Activated T-cell treated with anti-CD3 and anti-CD28 coated beads for 1 hour (primary cell): ENCODE measurements at places on chromosomes 5 and 9.

- no peak for DNase-seq
Observed at GRCh38 chr9:27518809-27519208, 5.3 kb upstream of the IFNK start.

- no peak for DNase-seq
Observed at GRCh38 chr5:71925608-71926091, 181.6 kb upstream of the MAP1B start.

GRCh38 chr5:76471406-76471805, 68.3 kb downstream of the IQGAP2 start:
- DNase-seq, result no peak

DNA sequence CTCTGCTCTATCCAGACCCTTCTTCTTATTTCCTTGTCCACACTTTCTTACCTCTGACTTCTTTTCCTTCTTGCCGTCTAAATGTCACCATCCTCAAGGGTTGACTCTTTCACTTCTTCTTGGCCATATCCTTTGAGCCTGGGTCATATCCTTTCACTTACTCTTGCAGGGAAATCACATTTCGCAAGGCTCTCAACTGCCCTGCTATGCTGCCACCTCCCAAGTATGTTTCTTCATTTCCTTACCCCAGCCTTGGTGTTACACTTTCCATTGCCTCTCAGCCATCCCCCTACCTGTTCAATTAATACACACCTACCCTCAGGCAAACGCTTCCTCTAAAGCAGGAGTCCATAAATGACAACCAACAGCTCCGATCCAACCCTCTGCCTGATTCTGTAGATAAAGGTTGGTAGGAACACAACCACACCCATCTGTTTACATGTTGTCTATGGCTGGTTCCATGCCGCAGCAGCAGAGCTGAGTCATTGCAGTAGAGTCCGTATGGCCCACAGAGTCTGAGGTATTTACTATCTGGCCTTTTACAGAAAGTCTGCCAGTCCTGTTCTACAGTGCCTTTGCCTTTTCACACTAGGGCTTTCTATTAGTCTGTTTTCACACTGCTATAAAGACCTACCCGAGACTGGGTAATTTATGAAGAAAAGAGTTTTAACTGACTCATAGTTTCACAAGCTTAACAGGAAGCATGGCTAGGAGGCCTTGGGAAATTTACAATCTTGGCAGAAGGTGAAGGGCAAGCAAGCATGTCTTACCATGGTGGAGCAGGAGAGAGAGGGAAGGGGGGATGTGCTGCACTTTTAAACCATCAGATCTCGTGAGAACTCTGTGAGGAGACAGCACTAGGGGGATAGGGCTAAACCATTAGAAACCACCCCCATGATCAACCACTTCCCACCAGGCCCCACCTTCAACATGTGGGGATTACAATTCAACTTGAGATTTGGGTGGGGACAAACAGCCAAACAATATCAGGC, 97.9 kb downstream of the SV2C start:
- no peak for DNase-seq

DNA sequence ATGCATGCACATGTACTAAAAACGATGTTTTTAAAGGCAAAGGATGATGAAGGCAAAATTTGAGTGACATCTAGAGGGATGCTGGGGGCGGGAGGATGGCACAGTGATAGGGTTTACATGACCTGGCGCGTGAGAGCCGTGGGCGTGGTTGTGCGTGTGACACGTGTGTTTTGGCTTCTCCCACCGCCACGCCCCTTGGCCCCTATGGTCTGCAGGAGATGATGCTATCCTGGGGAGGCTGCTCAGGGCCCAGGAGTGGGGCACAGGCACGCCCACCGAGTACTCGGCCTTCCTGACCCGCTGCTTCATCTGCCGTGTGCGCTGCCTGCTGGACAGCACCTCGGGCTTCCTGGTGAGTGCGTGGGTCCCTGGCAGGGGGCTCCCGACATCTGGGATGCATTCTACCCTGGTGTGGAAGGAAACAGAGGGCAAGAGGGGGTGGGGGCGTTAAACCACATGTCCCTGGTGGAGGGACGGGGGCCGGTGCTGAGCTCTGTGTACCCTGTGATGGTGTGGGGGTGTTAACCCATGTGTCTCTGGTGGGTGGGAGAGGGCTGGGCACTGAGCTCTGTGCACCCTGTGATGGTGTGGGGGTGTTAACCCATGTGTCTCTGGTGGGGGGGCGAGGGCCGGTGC, 19.2 kb upstream of the EXOC3 start:
- no peak for DNase-seq

GRCh38 chr9:31556667-31557463, 827.6 kb upstream of the ACO1 start:
- DNase-seq, result no peak

DNA sequence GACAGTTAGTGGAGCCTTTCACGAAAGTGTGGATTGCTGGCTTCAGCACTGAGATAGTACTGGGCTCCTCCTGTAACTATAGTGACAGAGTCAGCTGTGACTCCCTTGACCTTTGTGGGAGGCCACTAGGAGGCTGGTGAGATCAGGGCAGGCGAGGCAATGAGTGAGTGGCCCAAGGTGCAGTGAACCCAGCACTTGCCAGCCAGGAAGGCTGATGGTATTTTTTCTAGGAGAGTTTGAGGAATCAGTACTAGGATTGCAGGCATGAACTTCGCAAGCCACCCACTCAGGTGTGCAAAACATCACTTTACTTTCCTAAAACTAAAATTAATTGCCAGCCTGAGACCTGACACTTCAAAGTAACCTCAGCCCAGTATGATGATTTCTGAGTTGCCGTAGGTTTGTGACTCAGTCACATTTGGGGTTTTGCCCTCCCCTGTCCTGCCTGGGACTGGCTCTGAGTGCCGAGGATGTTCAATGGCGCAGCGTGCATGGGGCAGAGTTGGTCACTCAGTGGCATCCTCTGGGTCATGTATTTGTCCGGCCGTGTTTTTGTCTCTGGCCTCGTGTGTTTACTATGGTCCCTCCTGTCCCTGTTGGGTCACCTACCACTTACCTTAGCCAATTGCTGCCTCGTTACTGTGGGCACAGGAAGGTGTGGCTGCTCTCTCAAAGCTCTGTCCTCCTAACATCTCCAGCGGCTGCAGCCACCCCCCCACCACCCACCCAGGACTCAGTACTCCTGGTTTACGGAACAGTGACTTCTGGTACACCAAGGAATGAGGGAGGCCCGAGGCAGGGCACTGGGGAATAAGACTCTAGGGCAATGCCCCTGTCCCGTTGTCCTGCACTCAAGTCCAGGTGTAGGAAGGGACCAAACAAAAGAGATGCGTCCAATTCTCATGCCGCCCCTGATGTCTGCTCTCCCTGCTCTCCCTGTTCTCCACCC, 67.2 kb downstream of the IL31RA start:
- no peak for DNase-seq

- DNase-seq, result no peak
Observed at GRCh38 chr5:115709585-115709984, 83.7 kb upstream of the TMED7 start.

DNA sequence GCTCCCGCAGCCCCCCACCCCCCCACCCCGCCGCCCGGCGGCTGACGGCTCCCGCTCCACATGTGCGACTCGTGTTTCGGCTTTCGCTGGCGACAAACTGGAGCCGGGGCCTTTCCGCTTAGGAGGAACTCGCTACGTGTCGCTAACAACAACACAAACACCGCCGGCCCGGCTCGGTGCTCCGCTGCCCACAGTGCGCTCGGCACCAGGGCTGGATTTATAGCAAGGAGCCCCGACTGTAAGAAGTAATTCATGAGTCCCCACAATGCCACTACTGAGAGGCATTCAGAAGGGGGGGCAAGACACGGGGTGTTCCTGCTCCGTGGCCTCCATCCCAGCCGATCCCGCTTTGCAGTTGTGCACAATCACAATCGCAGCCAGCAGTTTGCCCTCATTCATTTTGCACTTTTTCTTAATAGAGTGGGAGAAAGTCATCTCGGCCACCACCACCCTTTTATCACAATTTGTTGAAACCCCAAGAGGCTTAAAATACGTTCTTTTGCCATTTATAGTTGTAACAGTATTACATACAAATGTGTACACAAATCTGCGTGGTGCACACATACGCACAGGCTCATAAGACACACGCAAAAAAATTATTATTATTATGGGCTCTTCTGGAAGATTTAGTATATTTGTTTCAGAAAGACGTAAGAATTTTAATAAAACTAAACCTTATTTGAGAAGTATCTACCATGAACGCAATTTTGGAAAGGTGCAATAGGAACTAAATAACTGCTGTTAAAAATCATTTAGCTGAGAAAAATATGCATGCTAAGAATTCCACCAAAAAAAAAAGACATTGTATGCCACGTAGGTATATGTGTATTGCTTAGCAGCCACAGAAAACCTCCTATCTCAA, 48.1 kb downstream of the EBF1 start:
- DNase-seq, result no peak

DNA sequence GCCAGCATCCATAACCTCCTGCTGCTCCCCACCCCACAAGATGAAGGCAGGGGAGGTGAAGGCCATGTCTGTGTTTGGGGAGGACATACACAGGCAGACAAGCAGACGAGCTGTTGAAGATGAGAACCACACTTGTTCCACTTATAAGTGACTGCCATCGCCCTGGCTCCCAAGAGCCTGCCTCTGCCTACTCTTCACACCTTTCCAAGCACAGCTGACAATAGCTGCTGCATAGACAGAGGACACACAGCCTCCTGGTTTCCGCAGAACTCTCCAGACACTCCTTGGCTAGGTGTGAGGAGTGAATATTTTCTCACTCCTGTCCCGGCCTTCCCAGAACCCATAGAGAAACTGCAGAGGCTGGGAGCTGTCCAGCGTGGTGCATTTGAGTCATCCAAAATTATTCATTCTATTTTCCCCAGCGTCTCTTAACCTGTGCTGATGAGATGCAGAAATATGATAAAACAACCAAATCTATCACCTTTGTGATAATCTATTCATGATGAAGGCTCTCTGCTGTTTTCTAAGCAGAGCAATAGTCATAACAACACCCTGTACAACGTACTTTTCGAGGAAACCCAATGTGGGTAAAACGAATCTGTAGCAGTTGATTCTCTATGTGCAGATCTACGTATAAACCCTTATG, 24.7 kb downstream of the KLF9 start:
- no peak for DNase-seq

DNA sequence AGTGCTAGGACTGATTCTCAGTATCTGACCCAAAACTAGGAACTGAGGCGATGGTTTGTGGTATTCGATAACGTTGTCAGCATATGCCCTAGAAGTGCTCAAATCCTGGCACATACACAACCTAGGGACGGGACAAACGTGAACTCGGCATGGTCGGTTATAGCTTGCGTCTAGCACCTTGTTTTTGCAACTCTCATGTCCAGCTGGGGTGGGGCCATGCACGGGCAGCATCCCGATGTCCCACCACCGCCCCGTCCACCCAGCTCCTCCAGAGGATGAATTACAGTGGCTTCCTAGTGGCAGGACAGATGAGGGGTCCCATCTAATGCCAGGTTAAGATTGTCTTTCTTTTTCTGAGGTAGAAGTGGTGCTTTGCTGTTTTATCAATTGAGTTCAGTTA, 31.6 kb downstream of the PROP1 start:
- DNase-seq, result no peak

DNA sequence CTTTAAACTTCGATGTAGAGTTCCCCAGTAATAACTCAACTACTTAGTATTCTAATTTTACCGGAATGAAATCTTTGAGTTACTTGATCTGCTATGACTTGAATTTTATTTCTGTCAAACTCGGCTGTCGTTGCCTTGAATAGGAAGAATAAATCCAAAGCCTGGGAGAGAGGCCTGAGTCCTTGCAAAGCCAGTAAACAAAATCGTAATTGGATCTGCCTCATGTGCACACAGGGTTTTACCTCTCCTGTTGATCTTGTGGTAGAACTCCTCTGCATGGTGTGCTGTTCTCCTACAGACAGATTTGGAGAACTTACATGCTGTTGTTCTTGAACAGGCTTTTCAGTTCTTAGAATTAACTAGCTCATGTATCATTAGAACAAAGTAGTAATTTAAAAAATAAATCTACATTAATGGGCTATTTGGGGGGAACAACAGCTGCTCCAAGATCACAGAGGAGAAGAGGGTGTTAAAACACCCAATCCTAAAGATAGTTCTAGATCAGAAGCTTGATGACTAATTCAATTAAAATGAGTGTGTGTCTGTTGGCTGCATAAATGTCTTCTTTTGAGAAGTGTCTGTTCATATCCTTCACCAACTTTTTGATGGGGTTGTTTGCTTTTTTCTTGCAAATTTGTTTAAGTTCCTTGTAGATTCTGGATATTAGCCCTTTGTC, 28.9 kb downstream of the HSPB3 start:
- no peak for DNase-seq

GRCh38 chr9:117952581-117952980, 248.4 kb downstream of the TLR4 start:
- no peak for DNase-seq

GRCh38 chr9:129164246-129164930, 13.7 kb downstream of the IER5L start:
- no peak for DNase-seq

DNA sequence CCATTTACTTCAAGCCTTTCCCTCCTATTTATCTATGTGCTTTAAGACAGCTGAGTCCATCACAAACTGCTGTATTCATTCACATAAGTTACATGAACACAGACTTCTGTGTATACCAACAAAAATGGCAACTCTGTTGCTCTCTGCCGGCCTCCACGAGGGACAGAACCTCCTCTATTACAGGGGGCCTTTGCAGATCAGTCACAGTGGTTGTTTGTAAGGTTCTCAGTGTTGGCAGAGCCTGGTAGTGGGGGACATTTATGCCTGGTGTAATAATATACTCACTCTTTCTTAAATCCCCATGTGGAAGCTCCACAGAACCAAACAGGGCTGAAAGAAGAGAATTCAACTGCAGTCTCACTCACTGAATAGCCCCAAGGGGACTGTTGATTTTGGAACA, 76.5 kb downstream of the SLC1A1 start:
- no peak for DNase-seq

DNA sequence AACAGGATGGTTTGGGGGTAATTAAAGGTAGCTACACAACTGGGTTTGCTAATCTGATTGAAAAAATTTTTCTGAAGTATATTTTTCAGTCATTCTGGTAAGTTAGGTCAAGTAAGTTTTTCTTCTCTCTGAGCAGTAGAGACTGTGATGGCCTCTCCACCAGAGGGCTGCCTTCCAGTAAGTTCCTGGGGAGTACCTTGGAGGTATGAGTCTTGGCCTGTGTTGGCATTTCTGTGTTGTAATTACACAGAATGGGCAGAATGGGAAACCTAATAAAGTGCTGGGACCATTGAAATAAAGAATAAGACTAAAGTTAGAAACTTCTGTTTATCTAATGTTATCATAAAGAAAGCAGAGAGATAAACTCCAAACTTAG, 430.8 kb downstream of the ARHGEF28 start:
- DNase-seq, result no peak

DNA sequence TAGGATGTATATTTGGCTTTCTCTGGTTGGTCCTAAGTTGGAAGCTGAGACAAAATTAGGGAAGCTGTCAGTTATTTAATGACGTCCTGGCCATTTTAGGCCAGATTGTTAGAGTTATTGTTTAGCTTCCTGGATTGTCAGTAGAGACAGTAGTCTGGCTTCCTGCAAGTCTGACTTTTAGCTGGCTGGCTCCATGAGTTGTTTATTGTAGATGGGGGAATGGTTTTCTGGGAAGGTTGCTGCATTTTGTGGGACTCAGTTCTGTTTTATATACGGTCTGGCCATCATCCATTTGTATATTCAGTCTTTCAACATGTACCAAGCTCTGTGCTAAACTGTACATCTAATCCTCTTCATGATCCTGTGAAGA, 68.3 kb downstream of the SGCD start:
- DNase-seq, result no peak
